Tibial nerve (tissue), 4 donors: ENCODE measurements at places on chromosomes 12 and 14. TPM values are rescaled to one million over a fixed set of nuclear protein-coding genes. Genes with fewer than 3 reads are reported as not detected.

CLEC9A gene
- not detected for total RNA-seq

PRB4 gene
- total RNA-seq = not detected

PTPRB gene
- total RNA-seq = 40.2 TPM

DNAJC22 gene
- not detected for total RNA-seq

RPL10L gene
- not detected for total RNA-seq

ARID2 gene
- 35.8 TPM for total RNA-seq

SPTB gene
- total RNA-seq = 10.5 TPM

DIO2 gene
- total RNA-seq = 2.6 TPM

ESPL1 gene
- 8.7 TPM for total RNA-seq

NOS1 gene
- 31.0 TPM for total RNA-seq

TECPR2 gene
- 36.2 TPM for total RNA-seq

KRT3 gene
- total RNA-seq = not detected

DBX2 gene
- total RNA-seq = not detected

GLT8D2 gene
- total RNA-seq = 32.9 TPM

LBHD2 gene
- total RNA-seq = not detected

RBMS2 gene
- 30.4 TPM for total RNA-seq

RAB15 gene
- total RNA-seq = 2.4 TPM

PLXNC1 gene
- total RNA-seq = 20.8 TPM

NAV3 gene
- 60.5 TPM for total RNA-seq

SMCO2 gene
- not detected for total RNA-seq

PRH2 gene
- 14.4 TPM for total RNA-seq

ZFHX2 gene
- 3.9 TPM for total RNA-seq

TCL1B gene
- not detected for total RNA-seq

SDR9C7 gene
- not detected for total RNA-seq

ADAM21 gene
- total RNA-seq = not detected

CLEC2D gene
- 11.8 TPM for total RNA-seq

CTDSP2 gene
- total RNA-seq = 121 TPM

ALKBH1 gene
- total RNA-seq = 13.8 TPM

MORN3 gene
- under 0.01 TPM for total RNA-seq

CHFR gene
- total RNA-seq = 58.6 TPM

KRT73 gene
- not detected for total RNA-seq
